Stimulated activated naive CD4-positive, alpha-beta T cell (primary cell): ENCODE measurements at places on chromosomes 2 and 18.

- no peak for DNase-seq
Observed at GRCh38 chr2:55490554-55490953, 29.0 kb upstream of the CFAP36 start.

- no peak for DNase-seq
Observed at GRCh38 chr18:13336841-13337240, 118.3 kb downstream of the LDLRAD4 start.

DNA sequence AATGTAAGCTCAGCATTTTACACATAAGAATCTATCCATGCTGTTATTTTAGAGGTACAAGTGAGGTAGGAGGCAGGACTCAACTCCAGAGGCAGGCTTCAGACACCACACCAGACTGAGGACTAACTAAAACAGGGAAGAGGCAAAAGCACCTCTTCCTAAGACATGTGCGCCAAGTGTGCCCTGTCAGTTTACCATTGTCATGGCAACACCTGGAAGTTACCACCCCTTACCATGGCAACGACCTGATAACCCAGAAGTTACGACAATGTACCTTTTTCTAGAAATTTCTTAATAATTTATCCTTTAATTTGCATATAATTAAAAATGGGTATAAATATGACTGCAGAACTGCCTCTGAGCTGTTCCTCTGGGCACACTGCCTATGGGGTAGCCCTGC, 160.1 kb downstream of the FAM124B start:
- no peak for DNase-seq

DNA sequence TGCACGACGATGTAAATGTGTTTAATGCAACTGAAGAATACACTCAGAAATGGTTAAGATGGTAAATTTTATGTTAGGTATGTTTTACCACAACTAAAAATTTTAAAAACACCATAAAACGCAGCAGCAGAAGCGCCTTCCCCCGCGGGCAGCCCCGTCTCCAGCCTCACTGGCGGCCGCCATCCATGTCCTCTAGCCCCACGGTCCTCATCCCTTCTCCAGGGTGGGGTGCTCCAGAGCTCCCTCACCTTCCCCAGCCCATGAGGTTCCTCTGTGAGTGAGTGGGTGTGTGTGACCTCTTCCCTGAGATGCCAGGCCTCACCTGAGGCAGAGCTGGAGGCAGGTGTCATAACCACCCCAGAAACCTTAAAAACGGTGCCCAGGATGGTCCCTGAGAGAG, 17.0 kb downstream of the INHBB start:
- DNase-seq: no peak

DNA sequence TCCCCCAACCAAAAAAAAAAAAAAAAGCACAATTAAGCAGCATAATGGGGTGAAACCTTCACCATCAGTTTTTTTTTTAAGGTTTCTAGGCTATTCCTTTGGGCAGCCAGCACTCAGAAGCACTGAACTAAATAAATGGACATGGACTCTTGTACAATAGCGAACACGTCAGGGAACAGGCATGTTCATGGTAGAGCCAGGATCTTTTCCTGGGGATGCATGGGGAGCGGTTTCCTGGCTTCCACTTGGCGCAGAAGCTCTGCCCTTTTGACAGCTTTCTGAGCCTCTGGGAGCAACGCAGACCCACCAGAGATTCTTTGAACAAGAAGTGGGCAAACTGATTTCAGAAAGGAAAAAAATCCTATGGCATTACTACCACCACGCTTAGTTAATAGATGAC, 35.0 kb downstream of the ALPK2 start:
- no peak for DNase-seq

- DNase-seq: no peak
Observed at GRCh38 chr2:233471291-233472035, 95.1 kb downstream of the USP40 start.

GRCh38 chr2:147660680-147661079, 184.1 kb upstream of the ACVR2A start:
- DNase-seq: no peak

DNA sequence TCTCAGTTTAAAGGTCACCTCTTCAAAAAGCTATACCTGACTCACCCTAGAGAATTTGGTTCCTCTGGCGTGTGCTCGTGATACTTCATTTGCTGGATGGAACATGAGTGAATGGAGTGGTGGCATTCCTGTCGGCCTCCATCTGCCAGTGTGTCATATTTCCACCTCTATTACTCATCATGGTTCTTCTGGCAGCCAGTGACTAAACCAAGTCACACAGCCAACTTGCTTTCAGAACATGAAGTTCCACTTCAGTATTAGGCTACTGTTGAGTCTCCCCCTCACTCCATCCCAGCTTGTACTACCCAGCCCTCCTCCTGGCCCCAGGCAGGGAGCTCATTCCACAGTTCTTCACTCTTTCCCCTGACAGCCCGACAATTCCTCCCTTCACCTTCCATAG, 169.8 kb downstream of the MREG start:
- DNase-seq: no peak
